ENCODE measurements at places on chromosomes 5 and 9.
A peak's percentile ranks its signal among the peaks of the same experiment; 100 is the strongest.

DNA sequence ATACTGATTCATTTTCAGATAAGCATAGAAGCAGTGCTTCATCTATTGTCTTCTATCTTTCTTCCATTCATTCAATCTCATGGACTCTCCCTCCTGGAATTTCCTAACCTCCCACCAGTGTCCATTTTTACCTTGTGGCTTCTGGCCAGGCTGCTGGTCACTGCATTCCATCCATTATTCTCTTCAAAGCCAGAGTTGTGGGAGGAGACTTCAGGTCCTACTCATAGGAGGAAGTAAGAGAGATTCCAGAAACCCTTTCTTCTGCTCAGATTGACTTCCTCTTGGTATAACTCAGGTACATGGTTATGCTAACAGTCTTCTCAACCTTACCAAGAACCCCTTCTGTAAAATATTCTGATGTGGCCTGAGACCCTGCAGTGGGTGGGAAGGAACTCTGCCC lies 153.3 kb upstream of the SLC12A2 start:
- DNase-seq = peak; percentile 63

GRCh38 chr5:67901814-67902496 lies 313.6 kb upstream of the PIK3R1 start:
- DNase-seq = no peak

GRCh38 chr5:171387970-171388815 lies 544 bp downstream of the NPM1 start:
- DNase-seq = peak; percentile 83

GRCh38 chr5:14728459-14728938 lies 64.0 kb downstream of the OTULIN start:
- DNase-seq = no peak

- no peak for DNase-seq
Observed at GRCh38 chr9:102483651-102484050, 511.5 kb upstream of the CYLC2 start.

- peak; percentile 98 for DNase-seq
Observed at GRCh38 chr5:122078116-122079110, at the start of gene LOX. Gene LOX (minus strand): TSS chr5:122078259. CDS start chr5:122077985, 274 bp downstream.

- DNase-seq = no peak
Observed at GRCh38 chr5:125289606-125290005, 543.2 kb upstream of the ZNF608 start.

GRCh38 chr5:174617285-174617684 lies 107.1 kb upstream of the MSX2 start:
- DNase-seq = no peak

DNA sequence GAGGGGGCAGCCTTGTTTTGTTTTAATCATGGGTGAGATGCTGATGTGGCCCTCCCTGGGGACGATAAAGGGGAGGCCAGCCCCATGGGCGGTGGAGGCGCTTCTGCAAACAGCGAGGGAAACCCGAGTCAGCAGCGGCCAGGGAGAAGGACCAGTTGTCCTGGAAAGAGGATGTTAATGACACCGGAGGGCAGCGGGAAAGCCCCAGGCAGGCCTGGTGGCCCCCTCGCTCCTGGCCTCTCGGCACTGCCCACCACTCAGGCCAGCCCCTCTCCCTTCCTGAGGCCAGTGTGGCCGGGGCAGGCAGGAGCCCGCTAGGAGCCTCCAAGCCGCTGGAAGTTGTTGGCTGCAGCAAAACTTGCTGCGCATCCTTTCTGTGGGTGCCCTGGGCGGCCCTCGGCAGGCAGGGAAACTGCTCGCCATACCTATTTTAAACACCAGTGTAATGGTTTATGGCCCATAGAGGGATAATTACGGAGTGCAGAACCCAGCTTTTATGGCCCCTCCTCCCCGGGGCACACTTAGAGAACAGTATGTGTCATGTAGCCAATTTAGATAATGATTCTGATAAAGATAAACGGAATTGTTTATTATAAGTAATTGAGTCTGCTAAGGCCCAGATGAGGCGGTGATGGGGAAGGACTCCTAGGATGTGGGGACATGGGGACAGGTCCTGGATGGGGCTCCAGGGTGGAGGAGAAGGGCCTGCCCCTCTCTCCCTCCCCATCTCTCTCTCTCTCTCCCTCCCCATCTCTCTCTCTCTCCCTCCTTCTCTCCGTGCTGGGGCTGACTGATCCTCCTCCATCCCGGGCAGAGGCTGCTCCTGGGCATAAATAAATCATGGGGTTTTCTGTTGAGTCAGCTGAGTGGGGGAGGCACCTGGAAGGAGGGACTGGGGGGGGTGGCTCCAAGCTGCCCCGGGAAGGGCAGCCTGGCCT lies 36.9 kb downstream of the LMX1B start:
- no peak for DNase-seq

DNA sequence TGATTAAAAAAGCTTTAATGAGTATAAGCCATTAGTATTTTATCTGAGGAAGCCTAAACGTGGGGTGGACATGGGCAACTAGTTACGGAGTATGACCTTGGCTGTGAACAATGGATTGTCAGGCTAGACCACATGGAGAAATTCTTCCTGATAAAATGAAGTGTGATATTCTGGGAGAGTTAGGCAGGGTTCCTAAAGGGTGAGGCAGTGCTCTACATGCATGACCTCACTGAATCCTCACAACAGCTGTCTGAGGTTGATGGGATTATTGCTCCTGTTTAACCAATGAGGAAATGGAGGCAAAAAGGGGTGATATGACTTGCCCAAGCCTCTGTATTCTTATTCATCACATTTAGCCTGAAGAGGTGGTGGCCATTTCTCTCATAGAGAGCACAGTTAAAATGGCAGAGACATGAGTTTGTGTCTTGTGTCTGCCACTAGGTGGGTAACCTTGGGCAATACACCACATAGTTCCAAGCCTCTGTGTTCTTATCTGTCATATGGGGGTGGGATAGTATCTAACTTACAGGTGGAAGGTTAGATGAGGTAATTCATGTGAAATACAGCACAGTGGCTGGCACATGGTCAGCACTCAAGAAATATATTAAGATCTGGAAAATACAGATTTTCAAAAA lies 96.1 kb upstream of the NR3C1 start:
- no peak for DNase-seq

DNA sequence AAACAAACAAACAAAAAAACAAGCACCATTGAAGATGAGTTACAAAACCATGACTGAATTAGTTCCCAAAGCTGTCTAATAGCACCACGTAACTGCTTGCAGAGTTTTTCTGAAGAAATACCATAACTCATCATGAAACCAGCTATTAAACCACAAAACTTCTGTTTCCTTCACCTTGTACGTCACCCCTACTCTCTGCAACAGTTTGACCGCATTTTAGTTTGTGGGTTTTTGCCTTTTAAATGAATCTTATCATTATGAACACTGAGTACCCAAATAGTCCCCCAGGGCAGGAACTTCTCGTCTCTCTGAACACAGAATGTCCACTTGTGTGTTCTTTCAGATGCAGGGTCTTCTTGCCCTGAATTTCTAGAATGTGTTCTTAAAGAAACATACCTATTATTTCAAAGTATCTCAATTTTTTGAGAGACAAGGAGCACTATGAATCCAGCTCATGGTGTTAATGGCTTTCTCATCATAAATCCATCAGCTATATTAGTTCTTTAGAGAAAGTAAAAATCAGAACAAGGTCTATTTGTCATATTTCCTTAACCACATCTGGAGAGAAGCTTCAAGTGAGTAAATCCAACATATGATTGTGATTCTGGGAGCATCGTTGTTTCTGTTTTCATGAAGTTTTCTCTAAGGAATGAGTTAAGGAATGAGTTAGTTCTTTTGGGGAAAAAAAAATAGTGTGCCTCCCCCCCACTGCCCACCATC lies 210.6 kb downstream of the AUH start:
- peak; percentile 98 for DNase-seq

- DNase-seq = no peak
Observed at GRCh38 chr5:172846249-172846648, 12.2 kb downstream of the ERGIC1 start.

GRCh38 chr5:85049020-85049419 lies 664.3 kb upstream of the EDIL3 start:
- DNase-seq = peak; percentile 77

DNA sequence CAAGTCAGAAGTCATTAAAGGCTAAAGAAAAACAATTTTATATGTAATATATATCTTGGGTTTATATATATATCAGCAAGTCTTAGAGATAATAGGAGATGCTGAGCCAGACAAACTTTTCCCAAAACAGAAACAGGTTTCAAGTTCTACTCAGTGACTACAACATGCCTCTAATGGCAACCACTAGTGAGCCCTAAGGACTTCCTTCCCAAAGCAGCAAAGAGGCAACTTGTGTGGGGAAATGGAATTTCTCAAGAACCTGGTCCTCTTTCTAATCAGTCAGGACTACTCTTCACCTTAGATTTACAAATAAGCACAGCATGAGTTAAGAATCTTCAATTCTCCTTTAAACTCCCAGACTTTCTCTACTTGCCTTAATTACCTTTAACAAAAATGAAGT lies 17.6 kb downstream of the RNF38 start:
- peak; percentile 13 for DNase-seq

DNA sequence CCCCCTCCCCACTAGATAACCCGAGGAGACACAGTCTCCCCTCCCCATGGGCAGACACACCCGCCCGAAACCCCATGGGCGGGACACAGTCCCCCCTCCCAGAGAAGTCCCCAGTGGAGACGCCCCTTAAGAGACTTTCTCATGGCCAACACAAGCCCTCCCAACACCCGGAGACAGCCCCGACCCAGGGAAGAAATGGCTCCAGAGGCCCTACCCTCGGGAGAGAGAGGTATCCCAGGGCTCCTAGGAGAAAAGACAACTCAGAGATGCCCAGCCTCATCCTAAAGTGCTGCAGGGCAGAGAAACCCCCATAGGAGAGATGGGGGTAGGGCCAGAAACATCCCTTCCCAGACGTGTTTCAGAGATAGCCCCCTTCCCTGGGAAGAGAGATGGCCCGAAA lies 27.4 kb downstream of the PCDH1 start:
- no peak for DNase-seq
